ENCODE measurements at places on chromosomes 16 and 17.
A peak's percentile ranks its signal among the peaks of the same experiment; 100 is the strongest.

DNA sequence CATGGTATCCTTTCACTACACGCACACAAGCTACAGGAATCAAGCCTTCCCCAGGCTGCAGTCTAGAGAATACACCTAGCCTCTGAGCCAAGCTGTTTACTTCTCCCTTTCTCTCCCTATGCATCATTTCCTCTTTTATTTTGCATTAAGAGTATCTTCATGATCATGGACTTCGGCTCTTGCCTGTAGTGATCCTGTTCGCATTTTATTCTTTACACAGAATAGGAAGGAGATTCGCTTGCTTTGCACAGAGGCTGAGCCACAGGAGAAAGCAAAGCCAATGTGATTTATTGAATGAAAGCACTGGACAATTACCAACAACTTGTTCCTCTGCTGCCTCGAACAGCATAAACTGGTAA lies 172.7 kb downstream of the ANKFN1 start:
- DNase-seq: no peak

GRCh38 chr17:8488901-8489300 lies 53.2 kb downstream of the NDEL1 start:
- DNase-seq: peak; percentile 98

DNA sequence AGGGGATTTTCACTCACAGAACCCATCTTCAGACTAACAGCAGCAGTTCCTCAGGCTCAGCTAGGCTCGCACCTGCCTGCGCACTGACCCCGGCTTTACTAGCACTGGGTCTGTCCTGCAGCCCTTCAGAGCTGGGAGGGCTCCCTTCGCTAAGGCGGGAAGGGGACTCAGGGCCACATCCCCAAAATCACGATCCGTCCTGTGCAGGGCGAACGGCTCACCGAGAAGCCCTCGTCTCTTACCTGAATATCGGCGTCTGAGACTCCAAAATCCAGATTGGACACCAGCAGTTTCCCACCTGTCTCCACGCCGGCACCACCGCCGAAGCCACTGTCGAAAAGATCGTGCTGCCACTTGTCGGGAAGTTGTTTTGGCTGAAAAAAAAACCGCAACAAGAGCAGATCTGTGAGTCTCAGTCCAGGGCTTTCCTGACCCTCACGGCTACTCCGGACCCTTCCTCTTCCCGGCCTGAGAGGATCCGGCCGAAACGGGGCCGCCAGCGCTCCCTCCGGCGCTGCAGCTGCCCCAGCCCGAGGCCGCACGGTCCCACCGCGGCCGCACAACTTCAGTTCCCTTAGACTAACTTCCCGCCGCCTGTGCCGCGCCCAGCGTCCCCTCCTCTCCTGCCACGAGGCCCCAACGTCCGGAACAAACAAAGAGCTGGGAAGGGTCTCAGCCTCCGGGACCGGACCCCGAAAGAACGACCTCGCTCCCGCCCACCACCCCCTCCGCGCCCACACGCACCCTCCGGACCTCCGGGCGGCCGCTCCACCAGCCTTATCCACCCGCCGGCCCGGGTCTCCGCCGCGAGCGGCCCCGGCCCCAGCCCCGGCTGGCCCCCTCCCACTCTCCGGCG lies 711 bp downstream of the ALYREF start:
- DNase-seq: no peak

DNA sequence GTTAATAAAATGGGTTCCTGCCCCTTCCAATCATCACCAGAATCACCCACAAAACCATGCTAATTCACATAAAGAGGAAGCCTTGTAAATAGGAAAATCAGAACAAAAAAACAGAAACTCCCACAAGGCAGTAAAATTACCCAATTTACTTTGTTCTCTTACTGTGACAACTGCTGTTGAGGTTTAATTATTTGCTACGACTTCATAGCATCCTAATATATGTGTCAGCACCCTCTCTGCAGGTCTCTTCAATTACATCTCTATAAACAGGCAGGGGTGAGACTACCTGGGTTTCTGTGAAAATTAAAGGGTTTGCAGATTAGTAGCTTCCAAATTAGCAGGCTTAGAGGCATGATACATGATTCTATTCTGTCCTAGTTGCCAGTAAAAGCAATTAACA lies 2.7 kb downstream of the WDR59 start:
- DNase-seq: no peak

- peak; percentile 5 for DNase-seq
Observed at GRCh38 chr16:58299757-58300349, 5.0 kb upstream of the PRSS54 start.

DNA sequence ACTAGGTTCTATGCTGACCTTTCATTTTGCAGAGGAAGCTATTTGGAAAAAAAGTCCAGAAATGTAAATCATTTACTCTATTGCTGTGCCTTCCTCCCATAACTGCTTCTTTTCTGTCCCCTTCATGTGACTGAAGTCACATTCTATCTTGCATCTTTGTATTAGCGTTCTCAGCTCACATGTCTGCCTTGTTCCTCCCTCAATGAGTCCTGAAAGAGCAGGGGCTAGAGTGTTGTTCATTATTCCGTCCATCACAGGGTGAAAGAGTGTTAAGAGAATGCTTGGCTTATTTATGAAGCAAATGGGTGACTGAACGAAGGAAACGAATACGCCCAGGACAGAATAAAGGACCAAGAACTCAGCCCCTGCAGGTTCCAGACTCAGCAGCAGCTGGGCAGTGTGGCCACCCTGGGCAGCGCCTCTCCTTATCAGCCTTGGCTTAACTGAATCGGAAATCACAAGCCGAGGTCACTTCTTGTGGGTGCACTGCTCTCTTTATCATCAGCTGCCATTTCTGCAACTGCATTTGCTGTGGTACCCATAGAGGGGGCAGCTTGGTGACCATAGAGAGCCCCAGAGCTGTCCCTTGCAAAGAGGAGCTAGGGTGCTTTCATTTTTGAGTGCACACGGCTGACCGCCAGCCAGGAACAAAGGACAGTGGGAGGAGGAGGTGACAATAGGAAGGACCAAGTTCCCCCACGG lies 1.8 kb upstream of the PIK3R6 start:
- DNase-seq: no peak
